ENCODE measurements at places on chromosomes 13 and 19. TPM values are rescaled to one million over a fixed set of nuclear protein-coding genes. Genes with fewer than 3 reads are reported as not detected.
A peak's percentile ranks its signal among the peaks of the same experiment; 100 is the strongest.

Gene ADAT3
- 11.0 TPM for total RNA-seq

Gene ZNF208
- total RNA-seq = 0.18 TPM

Gene FLT3LG
- total RNA-seq = 280 TPM

Gene MCEMP1
- not detected for total RNA-seq

Gene SYCN
- total RNA-seq = not detected

- H3K4me1 ChIP-seq = peaks cover 5% of the 10 kb centered on the region
- no peaks in the 10 kb centered on the region for H3K36me3 ChIP-seq
- H3K4me3 ChIP-seq = peak within 1 kb of the TSS; percentile 18
- peaks cover 28% of the 10 kb centered on the region for H3K27me3 ChIP-seq
- no peak within 1 kb of the TSS for H3K27ac ChIP-seq
- peak; percentile 74 for DNase-seq
Measured at GRCh38 chr19:18940769-18941627, at the start of gene HOMER3. Gene HOMER3 (minus strand): TSS chr19:18941217. CDS start chr19:18938982, 2,235 bp downstream.

- no peaks in the 10 kb centered on the region for H3K36me3 ChIP-seq
- no peak overlapping the region for H3K27ac ChIP-seq
- DNase-seq = no peak
- H3K4me3 ChIP-seq = no peak overlapping the region
- no peaks in the 10 kb centered on the region for H3K27me3 ChIP-seq
- H3K4me1 ChIP-seq = no peaks in the 10 kb centered on the region
Measured at GRCh38 chr13:78198821-78199220, 280.2 kb upstream of the EDNRB start.

DNA sequence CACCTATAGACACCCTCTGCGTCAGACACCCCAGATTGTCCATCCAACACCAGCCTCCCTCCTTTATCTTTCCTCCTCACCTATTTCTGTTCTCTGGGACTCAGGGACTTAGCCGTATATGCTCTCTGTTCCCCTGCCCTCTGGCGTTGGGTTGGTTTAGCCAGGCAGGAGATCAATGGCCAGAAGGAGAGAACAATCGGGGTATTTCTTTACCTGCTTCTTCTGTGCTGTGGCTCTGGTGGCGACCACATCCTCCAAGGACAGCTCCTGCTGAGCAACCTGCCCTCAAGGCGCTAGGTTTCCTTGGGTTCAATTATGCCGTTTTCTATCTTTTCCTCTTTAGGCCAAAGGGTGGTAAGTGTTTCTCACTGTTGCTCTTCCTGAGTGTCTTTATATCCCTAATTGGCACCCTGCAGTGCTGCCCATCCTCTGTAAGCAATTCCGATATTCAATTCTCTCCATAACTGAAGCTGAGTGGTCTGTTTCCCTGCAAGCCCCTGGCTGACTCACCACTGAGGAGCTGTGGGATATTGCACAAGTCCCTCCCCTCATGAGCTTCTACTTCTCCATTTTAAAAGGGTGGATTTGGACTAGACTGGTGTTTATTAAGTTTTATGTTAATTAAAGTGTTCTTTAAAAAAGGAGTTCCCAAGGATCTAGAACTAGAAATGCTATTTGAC, 63.7 kb upstream of the TMTC4 start:
- H3K4me1 ChIP-seq = no peaks in the 10 kb centered on the region
- DNase-seq = no peak
- H3K4me3 ChIP-seq = no peak overlapping the region
- H3K27ac ChIP-seq = no peak overlapping the region
- H3K36me3 ChIP-seq = no peaks in the 10 kb centered on the region

DNA sequence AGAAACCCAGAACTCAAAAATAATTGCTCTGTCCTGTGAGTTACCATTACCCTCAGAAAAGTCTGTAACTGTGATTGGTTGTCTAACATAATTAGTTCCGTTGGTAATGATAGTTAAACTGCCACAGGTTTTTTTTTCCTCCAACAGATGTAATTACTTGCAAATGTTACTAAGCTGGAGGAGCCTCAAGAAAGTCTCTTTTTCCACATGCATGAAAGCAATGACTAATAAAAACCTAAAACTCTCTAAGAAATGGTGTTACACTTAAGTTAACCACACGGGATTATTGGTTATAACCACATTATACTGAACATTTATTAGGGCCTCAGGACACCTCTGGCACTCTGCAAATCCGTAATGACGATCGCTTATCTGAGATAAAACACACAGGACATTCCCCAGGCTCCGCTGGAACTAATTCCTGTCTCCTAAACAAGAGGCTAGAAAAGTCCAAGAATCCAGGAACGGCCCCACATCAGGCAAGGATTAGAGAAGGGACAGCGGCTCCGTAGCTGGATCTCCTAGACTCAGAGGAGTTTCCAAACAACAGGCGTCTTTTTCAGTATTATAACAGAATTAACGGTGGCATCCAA, 753 bp downstream of the ZNF235 start:
- H3K4me1 ChIP-seq = peaks cover 21% of the 10 kb centered on the region
- peak overlapping the region; percentile 91 for H3K4me3 ChIP-seq
- no peaks in the 10 kb centered on the region for H3K27me3 ChIP-seq
- peaks cover 35% of the 10 kb centered on the region for H3K36me3 ChIP-seq
- no peak for DNase-seq
